ENCODE measurements at places on chromosomes 7 and 10.

GRCh38 chr10:9060314-9060713 lies 1005.8 kb downstream of the GATA3 start:
- peak; percentile 11 for DNase-seq

- no peak for DNase-seq
These were observed 393.3 kb upstream of the AUTS2 start for GRCh38 chr7:69204943-69205342.

DNA sequence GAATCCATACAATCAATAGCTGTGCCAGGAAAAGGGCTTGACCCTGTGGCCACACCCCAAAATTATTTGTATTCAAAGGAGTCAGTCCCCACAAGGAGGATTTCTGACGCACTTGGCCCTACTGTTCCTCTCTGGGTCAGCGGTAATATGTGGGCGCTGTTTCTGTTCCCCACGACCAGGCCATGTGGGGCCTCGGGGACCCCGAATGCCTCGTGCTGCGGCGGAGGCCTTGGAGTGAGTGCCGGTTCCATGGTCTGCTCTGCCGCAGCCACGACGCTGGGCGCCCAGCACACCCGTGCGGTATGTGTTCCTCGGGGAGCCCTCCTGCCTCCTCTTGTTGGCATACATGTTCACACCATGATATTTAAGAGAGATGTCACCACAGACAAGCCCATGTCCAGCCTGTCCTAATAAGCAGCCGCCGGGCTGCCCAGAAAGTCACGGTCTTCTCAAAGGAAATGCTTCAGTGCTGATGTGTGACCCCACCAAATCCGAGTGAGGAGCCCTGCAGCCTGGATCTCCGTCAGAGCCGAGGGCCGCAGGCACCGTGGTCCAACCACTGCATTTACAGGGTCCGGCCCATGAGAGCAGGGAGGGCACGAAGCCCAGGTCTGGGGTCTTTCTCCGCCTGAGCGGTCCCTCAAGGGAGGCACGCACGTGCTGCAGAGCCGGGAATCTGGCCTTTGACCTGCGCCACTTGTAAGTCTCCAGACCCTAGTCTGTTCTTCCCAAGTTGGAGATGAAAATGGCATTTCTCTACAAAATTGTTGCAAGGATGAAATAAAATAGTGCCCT lies 36.0 kb downstream of the EN2 start:
- DNase-seq = no peak

- peak; percentile 72 for DNase-seq
These were observed 2.0 kb upstream of the LZTS2 start for GRCh38 chr10:100997360-100998182.

DNA sequence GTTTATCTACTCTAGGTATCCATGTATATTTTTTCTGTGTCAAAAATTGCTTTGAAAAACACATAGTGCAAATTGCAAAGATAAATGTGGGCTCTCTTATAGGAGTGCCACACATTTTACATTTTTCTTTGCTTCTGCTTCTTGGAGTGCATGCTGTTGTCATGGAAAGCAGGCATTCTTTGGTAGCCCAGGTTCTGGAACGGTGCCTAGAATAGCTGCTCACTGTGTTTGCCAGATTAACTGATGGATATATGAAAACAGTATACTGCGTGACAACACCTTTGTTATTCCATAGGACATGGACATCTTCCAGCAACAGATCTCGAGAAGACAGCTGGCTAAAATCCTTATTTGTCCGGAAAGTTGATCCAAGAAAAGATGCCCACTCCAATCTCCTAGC lies 13.4 kb downstream of the NIPSNAP2 start:
- no peak for DNase-seq

- DNase-seq = no peak
These were observed 37.9 kb upstream of the TNS3 start for GRCh38 chr7:47619806-47620205.

DNA sequence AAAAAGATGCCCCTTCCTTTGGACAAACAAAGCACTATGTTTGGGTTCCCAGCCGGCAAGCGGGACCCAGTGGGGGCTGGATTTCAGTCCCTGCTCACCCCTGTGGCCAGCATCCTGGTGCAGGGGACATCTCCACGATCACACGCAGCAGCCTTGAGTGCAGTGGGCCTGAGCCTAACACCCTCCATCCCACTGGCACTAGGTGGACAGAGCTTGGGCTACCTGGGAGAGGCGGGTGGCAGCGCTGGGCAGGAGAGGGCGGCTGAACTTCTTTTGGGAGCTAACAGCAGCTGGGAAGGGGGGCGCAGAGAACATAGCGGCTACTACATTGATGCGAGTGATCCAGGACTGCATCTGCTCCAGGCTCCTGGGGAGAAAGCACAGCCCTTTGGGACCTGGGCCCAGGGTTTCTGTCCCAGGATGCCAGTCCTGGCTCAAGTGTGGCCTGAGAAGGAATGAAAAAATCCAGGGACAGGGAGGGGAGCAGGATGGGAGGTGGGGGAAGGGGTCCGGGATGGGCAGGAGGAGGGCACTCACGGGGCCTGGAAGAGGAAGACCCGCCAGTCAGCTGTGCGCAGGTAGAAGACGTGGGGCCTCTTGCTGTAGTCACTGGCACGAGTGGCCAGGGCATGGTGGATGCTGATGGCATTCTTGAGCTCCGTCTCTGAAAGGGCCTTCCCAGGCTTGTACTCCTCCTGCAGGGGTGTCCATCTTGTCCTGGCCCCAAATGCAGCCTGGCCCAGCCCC lies 9.0 kb downstream of the NFKB2 start:
- no peak for DNase-seq

DNA sequence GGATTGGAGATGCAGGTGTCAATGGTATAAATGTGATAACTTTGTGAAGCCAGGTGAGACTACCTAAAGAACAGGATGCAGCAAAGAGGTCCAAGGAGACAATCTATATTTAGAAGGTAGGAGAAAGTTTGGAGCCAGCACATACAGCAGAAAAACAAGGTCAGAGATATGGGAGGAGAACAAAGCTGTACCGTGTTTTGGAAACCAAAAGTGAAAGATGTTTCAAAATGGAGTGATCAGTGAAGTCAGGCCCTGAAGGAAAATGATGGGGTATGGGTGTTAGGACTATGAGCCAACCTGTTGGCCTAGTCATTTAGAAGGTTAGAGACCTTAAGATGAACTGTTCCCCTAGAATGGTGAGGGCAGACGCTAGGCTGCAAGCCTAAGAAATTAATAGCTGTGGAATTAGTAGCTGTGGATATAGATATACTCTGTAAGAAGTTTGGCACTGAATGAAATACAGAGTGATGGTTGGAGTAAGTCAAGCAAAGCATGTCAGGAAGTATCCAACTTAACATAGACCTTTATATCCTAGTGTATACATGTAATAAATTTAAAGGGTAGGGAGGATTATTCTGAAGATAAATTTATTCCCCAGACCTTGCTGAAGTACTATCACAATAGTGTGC lies 149.8 kb upstream of the WNT16 start:
- DNase-seq = no peak

DNA sequence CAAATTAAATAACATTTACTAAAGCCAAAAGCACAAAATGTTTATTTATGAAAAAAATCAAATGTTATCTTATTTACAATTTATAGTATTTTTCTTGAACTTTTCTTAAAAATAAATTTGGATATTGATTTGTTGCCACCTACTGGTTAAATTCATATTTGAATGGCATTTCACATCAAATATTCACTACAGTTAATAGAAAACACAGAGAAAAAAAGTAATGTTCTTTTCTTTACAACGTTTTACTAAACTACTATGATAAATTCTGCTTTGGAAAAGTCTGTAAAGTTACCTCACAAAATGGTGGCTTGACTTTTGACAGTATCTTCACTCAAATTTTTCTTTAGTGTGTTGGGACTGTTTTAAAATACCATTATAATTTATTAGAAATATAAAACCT lies 52.7 kb downstream of the SRPK2 start:
- peak; percentile 37 for DNase-seq

GRCh38 chr10:43421201-43421507 lies 12.2 kb upstream of the HNRNPF start:
- DNase-seq = no peak

DNA sequence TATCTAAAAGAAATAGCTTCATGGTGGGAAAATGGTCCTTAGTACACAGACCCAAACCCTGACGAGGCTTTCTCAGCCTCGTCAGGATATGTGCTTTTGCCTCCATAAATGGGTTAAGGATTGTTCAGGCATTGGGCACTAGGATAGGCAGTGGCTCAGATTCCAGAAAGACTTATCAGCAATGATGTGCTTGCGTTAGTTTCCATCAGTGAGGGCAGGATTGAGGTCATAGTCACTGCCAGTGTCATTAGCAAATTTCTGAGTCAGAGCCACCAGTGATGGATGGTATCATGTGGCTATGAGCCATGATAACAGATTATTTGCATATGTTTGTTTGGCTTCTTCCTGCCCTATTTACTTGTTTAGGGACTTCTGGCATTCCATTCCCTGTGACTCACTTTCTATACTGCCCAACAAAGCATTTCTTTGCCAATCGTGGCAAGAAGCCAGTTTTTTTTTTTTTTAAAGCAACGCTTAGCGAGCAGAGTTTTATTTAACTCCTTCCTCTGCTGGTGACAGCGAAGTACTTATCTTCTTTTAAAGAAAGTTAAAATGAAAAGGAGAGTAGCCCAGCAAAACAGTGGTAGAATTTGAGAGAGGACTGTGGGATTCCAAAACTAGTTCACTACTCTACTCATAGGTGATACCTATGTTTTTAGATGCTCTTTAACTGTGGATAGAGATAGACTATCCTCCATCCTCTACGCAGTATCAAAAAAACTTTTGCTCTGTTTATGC lies 44.4 kb downstream of the MYPN start:
- DNase-seq = no peak

GRCh38 chr10:75639736-75640135 lies 208.3 kb downstream of the LRMDA start:
- no peak for DNase-seq

DNA sequence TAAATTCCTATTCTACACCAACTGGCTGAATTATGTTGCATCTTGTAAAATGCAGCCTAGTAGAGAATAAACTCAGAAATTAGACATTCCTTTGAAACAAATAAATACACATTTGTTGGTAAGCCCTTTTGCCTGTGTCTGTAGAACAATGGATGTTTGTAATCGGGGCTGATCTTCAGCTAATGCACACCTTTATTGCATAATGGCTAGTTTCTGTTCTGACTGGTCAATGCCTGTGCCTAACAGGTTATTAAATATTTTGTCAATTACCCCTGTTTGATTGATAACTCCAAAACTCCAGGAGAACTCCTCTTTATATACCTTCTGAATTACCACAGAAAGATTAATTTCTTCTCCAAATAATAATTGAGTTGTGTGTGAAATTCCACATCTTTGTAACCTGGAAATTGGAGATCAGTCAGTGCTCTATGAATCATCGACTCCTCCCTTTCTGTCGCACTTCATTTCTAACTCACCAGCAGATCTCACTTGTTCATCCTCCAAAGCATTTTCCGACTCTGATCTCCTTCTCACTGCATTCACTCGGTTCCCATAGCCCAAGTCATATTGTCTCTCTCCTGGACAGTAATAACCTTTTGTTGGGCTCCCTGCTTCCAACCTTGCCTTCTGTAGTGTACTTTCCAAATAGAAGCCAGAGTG lies 196.0 kb upstream of the FZD1 start:
- no peak for DNase-seq

GRCh38 chr7:133282094-133282493 lies 29.2 kb downstream of the EXOC4 start:
- DNase-seq = no peak

- no peak for DNase-seq
These were observed 631.3 kb downstream of the PHTF2 start for GRCh38 chr7:78429878-78430277.

Measured in CD4-positive, CD25-positive, alpha-beta regulatory T cell (primary cell).